Brain (organoid and tissue), 16 donors: ENCODE measurements at places on chromosomes 5 and 9.
A peak's percentile ranks its signal among the peaks of the same experiment; 100 is the strongest.

DNA sequence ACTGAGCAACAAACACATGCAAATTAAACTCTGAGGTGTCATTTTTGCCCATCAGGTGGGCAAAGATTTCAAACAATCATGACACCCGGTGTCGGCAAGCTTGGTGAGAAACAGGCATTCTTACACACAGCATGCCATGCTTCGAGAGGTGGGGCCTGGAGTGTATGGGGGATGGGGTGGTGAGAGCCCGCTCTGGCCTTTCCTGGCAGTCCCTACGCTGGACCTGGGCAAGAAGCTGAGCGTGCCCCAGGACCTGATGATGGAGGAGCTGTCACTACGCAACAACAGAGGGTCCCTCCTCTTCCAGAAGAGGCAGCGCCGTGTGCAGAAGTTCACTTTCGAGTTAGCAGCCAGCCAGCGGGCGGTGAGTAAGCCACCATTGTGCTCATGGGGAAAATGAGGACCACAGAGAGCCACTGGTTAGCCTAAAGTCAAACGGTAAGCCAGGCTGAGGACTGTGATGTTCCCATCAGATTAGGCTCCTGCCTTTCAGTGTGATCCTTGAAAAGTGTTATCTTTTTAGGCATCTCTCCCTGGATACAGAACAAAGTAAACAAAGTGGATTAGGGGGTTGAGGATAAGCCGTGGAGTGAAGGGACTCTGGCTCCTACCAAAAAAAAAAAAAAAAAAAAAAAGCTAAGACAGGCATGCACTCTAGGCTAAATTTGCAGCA lies 9.4 kb downstream of the MYOZ3 start:
- DNase-seq: no peak

DNA sequence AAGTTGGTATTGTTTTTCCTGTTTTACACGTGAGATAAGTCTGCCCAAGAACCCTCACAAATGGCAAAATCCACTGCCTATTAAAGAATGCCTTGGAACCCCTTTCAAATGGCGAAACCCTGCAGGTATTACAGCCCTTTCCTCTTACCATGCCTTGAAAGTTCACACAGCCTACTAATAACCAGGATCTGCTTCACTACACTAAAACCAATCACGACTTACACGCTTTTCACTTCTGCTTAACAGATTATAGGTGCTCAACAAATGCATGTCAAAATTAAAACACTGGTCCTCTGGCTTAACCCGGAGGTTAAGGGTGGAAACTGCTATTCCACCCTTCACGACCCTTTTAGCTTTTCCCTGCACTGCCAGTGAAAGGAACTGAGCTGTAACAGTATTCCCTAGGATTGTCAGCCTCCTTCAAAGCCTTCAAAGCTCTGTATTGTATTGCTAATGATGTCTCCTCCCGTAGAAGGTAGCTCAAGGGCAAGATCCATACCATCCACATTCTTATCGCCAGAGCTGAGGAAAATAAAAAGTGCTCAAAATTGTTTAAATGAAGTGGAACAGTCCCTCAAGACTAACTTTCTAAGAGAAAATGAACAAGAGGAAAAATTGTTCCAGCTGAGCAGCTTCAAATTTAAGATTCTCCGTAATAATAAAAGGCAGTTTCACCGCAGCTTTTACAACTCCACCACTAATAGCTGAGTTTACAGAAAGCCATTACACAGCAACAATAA lies 997 bp downstream of the AUH start:
- DNase-seq: peak; percentile 63

DNA sequence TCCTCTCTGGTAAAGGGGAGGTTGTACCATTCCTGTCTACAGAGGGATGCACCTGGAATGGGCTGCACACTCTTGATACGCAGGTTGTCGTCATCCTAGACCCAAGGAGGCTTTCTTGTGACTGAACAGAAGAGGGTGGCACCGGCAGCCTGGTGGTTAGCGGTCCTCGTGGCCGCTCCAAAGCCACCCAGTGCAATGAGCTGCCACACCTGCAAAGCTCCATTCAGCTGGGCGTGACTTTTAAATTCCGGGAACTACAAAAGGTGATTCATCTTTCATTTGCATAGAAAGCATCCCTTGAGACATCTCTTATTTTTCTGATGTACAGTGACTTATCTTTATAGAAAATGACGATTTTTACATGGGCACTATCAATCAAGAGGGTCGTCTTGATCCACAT lies 286.1 kb upstream of the IRX1 start:
- no peak for DNase-seq

DNA sequence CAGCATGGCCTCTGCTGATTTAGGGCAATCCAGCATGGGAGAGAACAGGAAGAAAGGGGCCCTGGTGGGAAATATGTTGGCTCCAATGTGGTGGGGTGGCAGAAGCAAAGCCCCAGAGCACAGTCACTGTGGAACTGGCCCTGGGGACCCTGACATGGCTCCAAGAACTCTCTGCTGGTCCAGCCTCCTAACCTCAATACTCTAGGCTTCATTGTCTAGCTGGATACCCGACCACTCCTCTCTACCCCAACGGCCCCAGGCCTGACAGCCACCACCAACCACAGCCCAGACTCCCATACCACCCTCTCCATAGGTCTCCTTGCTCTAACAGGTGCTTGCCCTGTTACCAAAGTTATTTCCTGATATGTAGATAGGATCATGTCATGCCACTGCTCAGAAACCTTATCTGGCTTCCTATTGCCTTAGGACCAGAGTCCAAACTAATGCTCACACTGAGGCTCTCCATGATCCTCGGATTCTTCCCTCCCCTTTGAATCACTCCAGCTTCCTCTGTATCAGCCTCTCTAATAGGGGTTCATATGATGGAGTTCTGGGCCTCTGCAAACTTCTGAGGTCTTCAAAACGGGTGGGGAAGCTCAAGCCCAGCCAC lies 12.9 kb downstream of the ACSL6 start:
- DNase-seq: no peak

DNA sequence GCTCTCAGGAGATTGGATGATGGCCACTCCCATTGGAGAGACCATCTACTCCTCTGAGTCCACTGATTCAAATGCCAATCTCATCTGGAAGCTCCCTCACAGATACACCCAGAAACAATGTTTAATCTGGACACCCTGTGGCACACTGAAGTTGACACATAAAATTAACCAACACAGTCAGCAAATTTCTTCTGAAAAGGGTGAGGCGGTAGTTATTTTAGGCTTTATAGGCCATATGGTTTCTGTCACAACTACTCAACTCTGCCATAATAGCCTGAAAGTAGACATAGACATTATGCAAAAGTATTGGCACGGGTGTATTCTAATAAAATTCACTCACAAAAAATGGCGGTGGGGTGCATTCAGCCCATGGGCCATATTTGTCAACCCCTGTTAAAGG lies 244.5 kb upstream of the VLDLR start:
- DNase-seq: peak; percentile 75

DNA sequence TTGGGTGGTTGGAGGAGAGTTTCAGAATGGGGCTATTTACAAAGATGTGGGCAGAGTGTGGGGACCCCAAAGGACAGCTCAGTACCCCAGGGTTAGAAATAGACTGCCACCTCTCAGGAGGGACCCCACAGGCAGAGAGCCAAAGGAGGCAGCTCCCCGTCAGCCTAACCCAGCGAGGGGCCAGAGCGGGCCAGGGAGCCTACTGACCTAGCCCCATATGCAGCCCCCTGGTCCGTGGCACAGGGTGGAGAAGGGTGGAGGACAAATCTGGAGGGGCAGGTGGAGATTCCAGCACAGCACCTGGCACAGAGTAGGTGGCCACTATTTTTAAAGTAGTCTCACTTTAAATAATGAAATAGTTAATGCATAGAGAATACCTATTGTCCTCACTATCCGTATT lies 67.2 kb upstream of the ANGPTL2 start:
- DNase-seq: no peak

DNA sequence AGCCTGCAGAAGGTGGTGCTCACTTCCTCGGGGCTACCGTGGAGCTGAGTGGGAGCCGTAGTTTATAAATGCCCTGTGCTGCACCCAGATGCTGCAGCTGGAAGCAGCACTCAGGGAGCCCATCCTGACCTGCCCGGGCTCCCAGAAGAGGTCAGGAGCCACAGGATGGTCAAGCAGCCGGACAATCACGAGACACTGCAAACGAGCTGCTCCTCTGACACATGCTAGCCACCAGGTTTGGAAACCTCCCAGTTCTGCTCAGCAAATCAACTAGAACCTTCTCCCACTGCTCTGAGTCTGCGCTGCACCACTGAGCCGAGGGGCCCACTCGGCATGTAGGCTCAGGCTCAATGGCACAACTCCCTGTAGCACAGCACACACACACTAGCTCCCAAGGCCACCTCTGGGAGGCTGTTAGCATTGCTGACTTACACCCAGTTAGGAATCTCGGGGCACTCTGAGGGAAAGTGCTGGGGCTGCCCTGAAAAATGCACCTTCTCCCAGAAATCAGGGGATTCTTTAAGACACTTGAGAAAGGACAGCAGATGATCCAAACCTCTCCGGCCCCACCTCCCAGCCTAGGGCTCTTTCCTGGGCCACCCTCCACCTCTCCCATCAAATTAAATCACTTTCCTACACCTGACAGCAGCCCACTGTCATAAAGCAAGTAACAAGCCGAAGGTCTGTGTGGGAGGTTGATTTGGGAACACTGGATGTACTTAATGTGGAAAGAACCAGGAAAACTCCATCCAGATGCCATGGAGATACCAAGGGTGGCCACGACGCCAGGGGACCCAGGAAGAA lies 59.1 kb downstream of the PSMB7 start:
- DNase-seq: no peak

DNA sequence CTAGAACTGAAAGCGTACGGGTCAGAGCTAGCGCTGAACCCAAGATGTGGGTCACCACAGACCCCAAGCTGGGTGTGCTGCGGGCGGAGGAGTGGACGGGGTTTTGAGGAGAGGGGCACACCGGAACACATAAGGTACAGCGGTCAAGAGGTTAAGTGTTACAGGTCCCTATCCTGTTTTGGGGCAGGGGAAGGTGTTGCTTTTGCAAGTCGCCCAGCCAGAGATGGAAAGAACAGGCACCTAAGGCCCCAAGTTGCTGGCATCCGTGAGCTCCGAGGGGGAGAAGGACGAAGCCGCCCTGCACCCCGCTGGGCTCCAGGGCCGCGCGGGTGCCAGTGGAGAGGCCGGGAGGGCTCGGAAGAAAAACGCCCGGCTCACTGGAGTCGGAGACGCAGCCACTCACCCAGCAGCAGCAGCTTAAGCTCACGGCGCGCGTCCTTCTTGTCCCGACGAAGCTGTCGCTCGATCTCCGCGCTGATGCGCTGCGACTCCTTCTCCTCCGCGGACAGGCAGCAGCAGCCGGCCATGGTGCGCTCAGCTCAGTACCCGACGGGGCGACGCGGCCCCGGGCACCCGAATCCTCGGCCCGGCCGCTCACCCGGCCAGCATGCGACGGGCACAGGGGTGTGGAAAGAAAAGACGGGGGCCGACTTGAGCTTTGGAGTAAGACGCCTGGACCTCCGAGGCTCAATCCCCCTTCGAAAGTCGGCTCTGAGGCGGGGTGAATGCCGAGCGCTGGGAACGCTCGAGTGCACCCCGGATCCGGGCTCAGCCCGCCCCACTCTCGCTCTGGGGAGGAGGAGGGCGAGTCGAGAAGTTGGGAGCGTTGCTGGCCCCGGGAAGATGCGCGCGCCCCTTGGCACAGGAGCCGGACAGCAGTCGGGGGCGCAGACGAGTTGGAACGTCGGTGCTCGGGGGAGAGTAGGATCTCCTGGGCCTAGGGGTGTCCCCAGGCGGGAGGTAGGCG lies 572 bp downstream of the GNA14 start:
- DNase-seq: peak; percentile 74

GRCh38 chr9:93890436-93890935 lies 64.7 kb downstream of the BARX1 start:
- no peak for DNase-seq

DNA sequence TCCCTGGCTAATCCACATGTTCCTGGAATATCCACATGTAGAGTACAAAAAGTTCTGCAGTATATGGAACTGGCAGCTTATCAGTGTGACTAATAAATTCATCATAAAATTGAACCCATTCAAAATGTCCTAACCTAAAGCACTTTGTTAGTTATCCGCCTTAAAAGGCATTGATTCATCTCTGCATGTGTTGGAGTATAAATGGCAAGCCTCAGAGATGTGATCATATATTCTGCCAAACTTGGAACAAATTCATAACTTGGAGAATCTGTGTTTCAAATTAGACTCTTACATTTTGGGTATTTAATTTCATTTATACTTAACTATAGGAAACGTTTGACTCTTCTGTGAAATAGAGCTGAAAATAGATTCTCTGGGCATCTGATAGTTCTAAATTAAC lies 25.2 kb upstream of the NREP start:
- DNase-seq: no peak

DNA sequence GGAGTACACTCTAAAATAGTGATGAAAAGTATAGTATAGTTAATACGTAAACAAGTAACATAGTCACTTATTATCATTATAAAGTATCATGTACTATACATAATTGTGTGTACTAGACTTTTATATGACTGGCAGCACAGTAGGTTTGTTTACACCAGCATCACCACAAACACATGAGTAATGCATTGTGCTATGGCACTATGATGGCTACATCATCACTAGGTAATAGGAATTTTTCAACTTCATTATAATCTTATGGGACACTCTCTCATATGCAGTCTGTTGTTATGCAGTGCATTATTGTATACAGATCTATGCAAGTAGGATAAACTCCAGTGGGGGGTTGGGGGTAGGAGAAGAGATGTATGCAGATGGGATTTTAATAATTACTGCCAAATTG lies 52.7 kb upstream of the ELL2 start:
- no peak for DNase-seq

DNA sequence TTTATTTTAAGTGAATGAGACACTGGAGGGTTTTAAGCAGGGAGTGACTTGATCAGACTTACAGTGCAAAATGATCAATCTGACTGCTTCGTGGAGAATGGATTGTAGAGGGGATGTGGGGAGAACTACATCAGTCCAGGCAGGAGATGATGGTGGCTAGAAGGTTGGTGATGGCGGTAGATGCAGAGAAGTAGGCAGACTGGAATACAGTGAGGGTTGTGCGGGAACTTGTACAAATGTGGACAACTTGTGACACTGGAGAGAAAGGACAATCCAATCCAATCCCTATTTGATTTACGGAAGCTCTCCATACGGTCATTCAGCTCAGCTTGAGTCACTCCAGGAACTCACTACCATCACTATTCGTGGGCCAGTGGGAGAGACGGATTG lies 593 bp downstream of the TIGD6 start:
- DNase-seq: no peak

- DNase-seq: no peak
Measured at GRCh38 chr9:130387905-130388304, 56.9 kb upstream of the ASS1 start.

GRCh38 chr5:62778316-62779009 lies 199.8 kb downstream of the LRRC70 start:
- DNase-seq: no peak
